Erythroblast (primary cell): ENCODE measurements at places on chromosomes 5 and 9.

DNA sequence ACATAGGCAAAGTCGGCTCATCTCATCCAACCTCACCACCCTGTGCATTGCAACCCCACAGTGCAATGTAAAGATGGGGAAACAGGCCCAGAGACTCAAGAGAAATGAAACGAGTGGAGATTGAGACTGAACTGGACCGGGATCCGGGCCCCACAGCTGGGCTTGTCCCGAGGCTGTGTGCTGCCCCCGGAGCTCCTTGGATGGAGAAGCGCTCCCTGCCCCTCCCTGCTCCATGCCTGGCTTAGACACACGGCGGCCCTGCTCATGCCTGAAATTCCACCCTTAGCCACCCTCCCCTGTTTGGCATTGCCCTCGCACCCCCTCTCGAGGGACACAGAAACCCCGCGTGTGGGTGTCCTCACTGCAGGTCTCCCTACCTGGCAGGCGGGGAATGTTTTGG is 27.2 kb upstream of the FCN1 start:
- DNase-seq, result no peak

DNA sequence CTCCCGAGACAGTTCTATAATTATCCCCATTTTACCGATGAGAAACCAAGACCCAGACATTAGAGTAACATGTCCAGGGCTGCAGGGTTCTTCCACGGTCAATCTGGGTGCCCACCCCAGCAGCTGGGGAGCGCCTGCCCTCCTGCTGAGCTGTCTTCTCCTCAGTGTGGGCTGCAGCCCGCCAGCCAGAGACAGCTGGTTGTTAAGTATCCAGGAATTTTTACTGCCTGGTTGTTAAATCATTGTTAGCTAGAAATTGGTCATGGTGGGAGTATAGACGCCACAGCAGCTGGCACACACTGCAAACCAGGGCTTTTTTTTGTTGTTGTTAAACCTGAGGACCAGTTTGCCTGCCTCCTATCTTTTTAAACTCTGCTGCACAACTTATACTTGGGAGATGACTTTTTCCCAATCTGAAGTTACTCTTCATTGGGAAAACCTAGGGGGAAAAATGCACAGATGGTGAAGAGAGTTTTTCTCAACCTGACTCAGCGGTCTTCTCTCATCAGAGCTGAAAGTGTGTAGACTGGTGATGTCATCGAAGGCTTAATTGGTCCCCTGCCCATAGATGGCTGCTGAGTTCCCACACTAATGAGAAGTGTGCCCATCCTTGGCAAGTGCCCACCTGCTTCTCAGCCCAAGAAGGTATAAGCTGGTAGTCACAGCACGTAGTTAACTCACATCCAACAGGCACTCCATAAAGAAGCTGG is 208.6 kb downstream of the DRD1 start:
- DNase-seq, result no peak

GRCh38 chr9:127694890-127695720 is 11.7 kb upstream of the CFAP157 start:
- no peak for DNase-seq

DNA sequence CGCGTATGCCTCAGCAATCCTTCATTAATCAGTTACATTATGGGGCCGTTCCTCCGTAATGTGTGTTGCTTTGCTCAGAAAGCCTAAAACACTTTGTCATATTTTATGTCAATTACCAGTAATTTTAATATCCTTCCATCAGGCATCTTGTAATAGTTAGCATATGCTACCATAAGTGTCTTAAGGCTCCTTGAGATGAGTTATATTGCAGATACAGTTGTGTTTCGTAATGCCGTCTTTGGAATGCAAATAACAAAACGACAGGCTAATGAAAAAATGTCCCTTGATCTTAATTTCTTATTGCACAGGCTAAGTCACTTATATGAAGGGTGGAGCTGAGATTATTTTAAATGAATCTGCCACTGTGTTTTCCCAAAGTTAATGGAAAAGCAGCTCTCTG is 50.5 kb downstream of the TBCA start:
- no peak for DNase-seq
